HEK293T (cell line): ENCODE measurements at places on chromosomes 1 and 21.

- no peak for DNase-seq
These were observed 2.0 kb downstream of the IFNLR1 start for GRCh38 chr1:24185076-24185475.

- no peak for DNase-seq
These were observed 18.0 kb downstream of the KIAA1614 start for GRCh38 chr1:180930687-180931086.

GRCh38 chr1:101314244-101314643 lies 77.4 kb downstream of the S1PR1 start:
- DNase-seq, result no peak

DNA sequence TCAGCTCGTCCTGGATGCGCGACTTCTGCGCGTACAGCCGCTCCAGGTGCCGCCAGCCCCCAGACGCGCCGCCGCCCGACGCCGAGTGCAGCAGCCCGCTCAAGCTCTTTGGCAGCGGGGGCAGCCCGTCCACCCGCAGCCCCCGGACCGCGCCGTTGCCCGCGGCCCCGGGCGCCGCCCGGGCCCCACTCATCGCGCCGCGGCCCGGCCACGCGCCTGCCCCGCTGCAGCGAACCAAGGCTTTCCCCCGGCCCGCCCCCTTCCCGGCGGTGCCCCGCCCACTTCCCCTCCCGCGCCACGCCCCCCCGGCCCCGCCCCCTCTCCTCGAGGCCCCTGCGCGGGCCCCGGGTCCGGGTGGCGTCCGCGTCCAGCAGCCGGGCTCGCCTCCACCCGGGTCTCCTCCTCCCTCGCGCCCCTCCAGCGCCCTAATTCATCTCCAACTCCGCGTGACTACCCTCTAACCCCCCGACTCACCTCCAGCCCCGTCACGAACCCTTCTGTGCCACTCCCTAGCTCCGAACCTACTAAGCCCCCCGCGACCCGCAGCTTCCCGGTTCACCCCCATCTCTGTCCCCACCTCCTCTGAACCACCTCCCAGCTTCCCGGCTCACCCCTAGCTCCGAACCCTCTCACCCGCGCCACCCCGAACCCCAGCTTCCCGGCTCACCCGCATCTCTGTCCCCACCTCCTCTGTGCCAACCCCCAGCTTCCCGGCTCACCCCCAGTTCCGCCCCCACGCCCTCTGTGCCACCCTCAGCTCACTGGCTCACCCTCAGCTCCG lies at the start of gene FAM89A:
Gene FAM89A, minus strand, starts transcription at position 236 of the 781 bp plus-strand sequence. Its CDS starts 43 bp downstream, at position 193.
- peak; percentile 96 for DNase-seq

- no peak for DNase-seq
These were observed 119.9 kb downstream of the KCNJ15 start for GRCh38 chr21:38376693-38377092.

GRCh38 chr1:215143497-215143896 lies 61.0 kb downstream of the KCNK2 start:
- DNase-seq, result no peak

DNA sequence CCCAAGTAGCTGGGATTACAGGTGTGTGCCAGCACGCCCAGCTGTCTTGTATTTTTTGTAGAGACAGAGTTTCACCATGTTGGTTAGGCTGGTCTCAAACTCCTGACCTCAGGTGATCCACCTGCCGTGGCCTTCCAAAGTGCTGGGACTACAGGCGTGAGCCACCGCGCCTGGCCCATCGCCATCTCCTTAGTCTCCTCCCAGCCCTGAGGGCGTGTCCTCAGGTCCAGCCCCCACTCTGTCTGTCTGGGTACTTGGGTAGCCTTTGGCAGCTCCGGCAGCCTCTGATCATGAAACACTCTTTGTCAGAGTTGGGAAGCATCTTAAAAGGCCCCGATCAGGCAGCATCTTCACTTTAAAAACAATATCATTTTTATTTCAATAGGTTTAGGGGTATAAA lies 90.3 kb upstream of the DISP3 start:
- DNase-seq, result no peak

- DNase-seq, result no peak
These were observed 14.5 kb downstream of the HMGB4 start for GRCh38 chr1:33878392-33878791.

- no peak for DNase-seq
These were observed 27.2 kb upstream of the NFIA start for GRCh38 chr1:61055110-61055614.

DNA sequence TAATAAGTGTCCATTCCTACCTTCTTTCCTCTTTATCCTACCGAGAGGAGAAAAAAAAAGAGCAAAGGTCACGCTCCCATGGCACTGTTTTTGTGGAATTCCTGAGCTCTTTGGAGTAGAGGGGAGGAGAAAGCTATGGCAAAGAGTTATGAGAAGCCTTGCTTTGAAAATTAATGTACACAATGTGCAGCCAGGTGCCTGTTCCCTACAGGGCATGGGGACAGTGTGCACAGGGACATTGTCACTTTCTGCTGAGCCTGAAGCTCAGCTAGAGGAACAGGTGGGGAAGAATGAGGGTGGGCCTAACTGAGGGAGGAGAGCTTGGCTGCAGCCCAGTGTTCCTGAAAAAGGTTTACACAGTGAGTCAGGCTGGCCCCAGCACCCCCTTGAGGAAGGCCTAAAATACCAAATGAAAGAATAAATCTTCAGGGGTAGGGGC lies 66.1 kb downstream of the PLXNA2 start:
- no peak for DNase-seq

DNA sequence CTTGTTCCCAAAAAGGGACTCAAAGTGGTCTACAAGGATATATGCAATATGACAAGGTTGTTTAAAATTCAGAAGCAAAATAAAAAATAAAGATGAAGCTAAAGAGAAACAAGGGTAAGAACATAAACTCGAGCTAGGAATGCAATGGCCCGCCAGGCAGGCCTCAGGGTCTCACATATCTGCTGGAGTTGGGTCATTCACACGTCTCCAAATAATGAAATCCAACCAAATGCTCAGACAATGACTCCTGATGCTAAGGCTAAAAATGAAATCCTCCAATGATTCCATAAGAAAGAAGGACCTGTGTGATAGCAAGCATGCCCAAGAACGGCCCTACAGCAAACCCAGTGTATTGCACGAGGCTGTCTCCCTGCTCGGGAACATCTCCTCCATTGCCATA lies 153.3 kb upstream of the ETS2 start:
- no peak for DNase-seq

GRCh38 chr1:84715342-84716019 lies 25.2 kb upstream of the SSX2IP start:
- no peak for DNase-seq

DNA sequence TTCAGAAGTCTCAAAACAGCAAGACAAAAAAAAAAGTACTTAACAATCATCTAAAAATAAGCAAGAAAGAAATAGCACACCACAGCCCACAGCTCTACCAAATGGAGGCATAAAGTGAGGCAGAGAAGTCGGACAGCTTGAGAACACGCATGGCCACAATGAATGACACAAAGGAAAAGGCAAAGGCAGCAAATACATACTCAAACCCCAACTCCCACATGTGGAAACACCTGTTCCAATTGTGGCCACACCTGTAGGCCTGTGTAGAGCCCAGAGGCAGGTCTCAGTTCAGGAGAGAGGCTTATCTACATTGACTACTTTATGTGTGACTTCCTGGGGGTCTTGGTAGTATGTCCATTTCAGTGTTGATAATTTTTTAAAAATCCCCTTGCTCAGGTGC lies 543.5 kb downstream of the LMO4 start:
- no peak for DNase-seq

- DNase-seq, result no peak
These were observed 217.9 kb downstream of the KCNH1 start for GRCh38 chr1:210915890-210916507.

- DNase-seq, result no peak
These were observed 7.9 kb downstream of the PLPP3 start for GRCh38 chr1:56571448-56571847.

DNA sequence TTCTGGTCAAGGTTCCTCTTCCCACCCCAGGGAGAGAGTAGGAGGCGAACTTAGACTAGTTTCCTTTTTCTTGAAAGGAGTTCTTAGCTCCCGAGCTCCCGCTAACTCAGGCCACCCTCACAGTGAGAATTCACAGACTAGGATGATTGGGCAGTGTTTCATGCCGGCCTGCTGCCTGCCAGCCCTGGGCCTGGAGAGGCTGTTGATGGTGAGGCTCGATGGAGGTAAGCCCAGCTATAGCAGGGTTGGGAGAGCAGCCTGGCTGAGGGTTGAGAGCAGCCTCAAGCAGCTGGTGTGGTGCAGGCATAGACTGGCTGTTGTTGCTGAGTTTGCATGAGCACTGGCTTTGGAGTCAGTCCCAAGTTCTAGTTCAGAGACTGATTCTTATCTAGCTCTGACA lies 274.4 kb downstream of the MATN1 start:
- DNase-seq, result peak; percentile 4

DNA sequence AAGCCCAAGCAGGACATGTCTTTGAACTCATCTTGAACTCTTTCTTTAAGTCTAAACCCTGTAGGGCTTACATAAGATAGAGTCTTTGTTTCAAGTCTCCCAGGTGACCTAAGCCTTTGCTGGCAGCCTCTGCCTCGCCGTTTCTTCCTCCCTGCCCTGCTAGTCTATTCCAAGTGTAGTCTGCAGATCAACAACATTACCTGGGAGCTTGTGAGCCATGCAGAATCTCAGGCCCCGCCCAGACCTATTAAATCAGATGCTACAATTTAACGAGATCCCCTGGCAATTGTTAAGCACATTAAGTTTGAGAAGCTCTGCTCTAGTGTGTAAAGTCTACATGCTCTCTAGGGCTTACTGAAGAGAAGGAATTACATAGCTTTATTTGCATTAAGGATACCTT lies 271.6 kb downstream of the PBX1 start:
- DNase-seq, result no peak

DNA sequence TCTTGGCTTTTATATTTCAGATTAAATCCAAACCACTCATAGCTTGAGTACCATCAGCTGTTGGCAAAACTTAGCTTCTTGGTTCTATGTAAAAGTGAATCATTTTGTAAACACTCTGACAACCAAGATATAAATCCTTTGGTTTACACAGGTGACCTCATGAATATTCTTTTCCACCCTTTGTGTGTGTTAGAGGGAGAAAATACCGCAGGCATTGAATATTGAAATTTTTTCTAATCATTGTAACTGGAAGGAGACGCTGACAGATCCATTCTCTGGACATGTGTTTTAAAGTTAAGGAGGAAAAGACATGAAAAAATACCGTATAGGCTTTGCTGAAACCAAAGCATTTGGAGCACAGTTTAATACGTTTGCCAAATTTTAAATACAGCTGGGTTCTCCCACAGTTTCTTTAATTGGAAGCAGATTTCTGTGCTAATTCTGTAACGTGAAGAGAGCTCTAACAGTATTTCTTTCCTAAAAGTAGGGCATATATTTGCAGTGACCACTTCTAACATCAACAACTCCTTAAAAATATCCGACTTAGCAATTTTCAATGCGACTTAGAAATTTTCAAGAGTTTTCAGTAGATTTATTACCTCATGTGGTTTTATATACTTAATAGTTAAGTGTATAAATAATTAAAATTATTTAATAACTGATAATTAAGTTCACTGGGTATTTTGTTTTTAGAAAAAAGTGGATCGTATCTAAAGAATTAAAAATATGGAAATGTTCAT lies 388.2 kb downstream of the USP25 start:
- no peak for DNase-seq

- no peak for DNase-seq
These were observed 38.7 kb downstream of the DHX9 start for GRCh38 chr1:182877842-182878241.

DNA sequence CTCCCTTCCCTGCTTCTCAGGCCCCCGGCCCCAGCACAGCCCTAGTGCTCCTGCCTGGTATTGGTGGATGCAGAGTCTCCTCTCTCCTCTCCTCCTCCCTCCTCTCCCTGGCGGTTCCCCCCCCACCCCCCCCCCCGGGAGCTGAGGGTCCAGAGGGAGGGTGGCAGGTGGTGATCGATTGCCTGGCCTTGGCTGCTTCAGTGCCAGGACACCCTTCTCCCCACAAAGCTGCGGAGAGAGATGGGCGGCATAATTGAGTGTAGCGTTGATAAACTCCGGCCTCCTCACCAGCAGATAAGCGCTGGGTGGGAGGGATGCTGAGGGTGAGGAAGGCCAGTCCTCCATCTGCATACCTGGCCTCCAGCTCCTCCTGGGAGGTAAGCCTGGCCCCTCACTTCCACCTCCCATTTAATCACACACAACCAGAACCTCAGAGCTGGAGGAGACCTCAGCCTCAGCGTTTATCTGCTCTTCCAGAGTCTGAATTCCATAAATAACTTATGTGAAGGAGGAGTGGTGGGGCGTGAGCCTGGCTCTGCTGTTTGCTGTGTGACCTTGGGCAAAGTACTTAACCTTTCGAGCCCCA lies 60.8 kb downstream of the LRRN2 start:
- DNase-seq, result no peak

GRCh38 chr1:5831600-5832335 lies 160.5 kb downstream of the NPHP4 start:
- DNase-seq, result no peak

DNA sequence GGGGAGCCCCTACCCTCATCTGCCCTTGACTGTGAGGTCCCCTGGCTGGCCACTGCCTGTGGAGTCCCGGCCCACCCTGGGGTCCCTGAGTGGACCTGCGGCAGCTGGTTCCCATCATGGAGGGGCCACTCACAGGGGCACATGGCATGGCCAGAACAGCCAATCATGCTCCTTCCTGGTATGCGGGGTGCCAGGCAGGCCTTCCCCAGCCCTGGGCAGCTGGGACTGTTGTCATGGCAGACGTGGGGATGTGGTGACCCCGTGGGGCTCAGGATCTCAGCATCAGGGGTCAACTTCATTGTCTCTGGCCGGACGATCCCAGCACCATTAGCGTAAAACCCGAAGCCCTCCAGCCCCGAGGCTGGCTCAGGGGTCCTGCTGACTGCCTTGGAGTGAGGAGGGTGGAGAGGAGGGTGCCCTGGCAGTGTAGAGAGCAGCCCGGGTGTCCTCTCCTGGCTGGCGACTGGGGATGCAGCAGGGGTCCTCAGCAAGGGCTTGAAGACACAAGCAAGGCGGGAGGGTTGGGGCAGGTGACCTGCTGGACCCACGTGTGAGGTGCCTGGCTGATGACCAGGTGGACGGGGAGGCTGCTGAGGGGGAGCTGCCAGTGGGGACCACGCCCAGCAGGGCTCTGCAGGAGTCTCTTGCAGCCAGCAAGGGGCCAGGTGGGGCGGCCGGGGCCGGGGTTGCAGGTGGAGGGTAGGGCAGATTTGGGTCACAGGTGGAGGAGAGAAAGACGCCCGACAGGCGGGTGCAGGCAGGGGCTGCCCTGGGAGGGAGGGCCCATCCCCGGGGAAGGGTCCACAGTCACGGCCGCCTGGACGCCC lies 45.1 kb downstream of the TRIM11 start:
- DNase-seq, result no peak

DNA sequence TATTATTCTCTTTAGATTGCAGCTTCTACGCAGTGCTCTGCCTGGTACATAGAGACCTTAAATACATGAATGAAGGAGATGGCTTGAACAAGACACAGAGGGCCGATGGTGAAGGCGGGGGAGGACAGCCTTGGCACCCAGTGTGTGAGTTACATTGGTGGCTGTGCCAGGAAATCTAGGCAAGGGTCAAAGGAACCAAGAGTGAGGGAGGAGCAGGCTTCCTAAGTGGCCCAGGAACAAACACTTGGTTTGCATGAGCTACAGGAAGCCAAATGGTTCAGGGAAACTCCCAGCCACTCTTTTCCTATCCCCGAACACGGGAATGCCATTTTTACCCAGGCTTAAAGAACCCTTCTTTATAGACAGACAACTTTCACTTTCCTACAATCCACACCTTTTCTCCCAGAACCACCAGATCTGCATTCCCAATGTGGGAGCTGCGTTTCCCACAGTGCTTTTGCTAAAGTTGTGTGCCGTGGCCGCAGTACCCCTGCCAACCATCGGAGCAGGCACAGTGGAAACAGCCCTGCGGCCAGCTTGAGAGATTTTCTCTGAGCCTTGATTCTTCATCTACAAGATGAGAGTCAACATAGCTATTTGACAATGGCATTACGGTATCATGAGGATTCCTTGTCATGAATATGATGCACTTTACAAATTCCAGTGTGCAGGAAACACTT lies 3.5 kb upstream of the CLEC20A start:
- DNase-seq, result peak; percentile 54
